Putamen (tissue), 1 donor: ENCODE measurements at places on chromosomes 5 and 9.

DNA sequence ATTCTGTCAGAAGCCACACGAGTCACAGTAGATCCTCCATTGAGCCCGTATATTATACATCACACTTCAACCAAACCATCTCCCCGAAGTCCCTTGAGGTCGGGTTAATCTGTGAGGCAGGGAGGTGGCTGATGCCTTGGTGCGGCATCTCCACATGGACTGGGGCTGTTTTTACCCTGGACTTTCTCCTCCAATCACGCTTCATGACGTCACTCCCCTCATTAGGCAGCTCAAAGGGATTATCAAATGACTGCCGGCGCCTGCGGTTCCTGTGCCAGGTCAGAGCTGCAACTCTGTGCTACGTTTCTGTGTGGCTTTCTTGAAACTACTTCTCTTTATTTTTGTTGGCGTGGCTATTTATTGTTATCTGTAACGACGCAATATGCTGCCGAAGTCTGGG is 53.7 kb downstream of the TMOD1 start:
- DNase-seq: no peak

GRCh38 chr9:5446451-5447236 is 3.7 kb upstream of the CD274 start:
- no peak for DNase-seq

- DNase-seq: no peak
Observed at GRCh38 chr5:148145916-148146315, 22.4 kb upstream of the SPINK14 start.

DNA sequence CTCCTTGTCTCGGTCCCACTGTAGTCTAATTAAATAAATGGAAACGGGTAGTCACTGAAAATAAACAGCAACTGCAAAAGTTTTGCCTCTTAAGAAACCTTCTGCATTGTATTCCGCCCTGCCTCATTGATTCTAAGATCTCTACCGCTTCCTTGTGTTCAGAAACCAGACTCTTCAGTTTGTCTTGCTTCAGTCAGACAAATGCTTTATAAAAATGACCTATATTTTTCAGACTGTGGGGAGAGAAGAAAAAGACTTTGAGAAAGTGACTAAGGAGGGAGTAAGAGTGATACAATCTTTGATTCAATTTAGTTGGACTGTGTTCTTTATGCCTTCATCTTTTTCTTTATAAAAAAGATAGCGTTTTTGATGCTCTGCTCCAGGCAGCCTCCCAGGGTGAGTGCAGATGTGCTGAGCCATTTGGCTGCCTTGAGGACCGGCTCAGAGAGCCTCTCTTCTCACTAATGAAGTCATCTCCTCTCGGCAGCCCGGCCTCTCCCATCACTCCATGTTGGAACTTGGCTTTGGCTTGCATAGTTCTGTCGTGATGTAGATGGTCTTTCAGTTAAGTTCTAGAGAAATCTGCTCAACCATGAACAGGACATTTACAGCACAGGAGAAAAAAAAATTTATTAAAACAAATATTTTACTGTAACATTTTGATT is 4.0 kb upstream of the VCAN start:
- no peak for DNase-seq

- no peak for DNase-seq
Observed at GRCh38 chr9:134592018-134592818, 49.4 kb upstream of the COL5A1 start.

GRCh38 chr5:149422366-149423048 is 43.4 kb upstream of the IL17B start:
- DNase-seq: no peak
